ENCODE measurements at places on chromosomes 12 and 14.

DNA sequence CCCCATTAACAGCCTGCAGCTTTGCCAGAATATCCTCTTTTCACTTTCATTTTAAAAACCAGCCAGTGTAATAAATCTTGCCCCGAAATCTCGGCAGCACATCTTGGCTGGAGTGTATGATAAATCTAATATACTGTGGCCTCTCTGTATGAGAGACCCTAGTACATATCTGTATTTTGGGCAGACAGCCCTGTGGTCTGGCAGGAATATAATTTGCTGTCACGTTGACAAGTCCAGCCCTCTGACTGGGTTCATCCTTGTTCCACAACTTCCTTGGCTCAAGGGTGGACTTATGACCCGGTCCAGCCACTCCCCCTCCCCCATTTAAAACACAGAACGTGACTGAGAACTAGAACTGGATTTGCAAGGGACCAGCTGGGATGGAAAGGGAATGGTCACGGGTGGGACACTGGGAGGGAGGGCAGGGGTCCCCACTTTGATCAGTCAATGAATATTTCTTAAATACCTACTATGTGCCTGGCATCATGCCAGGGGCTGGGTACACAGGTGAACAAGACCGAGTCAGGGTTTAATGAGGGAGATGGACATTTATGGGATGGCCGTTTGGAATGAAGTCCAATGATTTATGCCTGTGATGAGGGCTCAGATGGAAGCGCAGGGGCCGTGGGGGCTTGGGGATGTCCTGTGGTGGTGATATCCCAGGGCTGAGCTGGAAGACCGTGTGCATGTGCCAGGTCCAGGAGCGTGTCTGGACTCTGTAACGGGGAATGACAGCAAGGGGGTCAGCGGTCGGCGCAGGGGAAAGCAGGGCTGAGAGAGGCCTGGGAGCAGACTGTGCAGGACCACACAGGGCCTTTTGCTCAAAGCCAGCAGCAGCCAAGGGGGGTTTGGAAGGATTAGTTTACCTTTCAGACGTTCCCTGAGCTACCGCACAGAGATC, 190.5 kb downstream of the PHETA1 start:
- peak; percentile 43 for DNase-seq

DNA sequence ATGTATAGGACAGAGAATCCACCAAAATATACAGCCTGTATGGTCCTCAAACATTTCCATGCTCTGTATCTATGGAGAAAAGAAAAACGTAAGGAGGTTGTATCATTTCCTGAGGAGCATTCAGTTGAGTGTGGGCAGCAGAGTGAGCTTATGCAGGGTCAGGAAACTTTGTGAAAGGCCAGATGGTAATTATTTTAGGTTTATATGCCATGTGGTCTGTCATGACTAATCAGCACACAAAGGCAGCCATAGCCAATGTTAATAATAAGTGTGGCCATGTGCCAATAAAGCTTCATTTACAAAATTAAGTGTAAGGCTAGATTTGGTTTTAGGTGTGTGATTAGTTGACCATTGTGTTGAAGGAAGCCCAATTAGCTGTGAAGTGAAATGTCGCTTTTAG, 33.2 kb upstream of the A2M start:
- no peak for DNase-seq

- DNase-seq, result no peak
Measured at GRCh38 chr12:96861656-96862055, 45.4 kb upstream of the NEDD1 start.

DNA sequence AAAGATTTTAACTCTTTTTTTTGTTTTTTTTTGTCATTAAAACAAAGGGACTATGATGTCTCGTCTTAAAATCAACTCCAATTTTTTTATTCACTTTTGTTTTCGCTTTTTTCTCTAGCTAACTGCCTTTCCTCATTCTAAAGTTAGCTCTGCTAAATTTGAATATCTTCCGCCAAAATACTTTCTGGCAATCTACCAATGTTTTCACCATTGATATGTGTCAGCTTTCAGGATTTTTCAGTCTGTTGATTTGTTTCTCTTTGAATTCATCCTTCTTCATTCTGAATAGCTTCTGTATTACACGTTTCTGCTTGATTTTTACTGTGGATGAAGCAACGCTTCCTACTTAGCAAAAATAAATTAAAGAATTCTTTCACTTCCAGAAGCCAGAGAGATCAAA, 38.7 kb upstream of the NOVA1 start:
- DNase-seq, result no peak

- peak; percentile 23 for DNase-seq
Measured at GRCh38 chr14:74019408-74020137, 424 bp downstream of the BBOF1 start.

DNA sequence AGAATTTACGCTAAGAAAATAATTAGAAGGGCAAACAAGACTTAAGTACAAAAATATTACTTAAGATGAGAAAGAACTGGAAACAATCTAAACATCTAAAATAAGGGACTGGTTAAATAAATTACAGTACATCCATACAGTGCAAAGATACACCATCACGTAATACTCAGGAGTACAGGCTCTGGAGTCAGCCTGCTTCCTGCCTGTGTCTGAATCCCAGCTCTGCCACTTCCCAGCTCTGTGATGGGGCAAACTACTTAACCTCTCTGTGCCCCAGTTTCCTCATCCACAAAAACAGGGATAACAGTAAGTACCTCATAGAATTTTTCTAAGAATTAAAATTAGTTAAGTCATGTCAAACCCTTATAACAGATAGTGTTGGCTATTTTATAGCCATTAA, 36.0 kb downstream of the PPTC7 start:
- DNase-seq, result no peak

DNA sequence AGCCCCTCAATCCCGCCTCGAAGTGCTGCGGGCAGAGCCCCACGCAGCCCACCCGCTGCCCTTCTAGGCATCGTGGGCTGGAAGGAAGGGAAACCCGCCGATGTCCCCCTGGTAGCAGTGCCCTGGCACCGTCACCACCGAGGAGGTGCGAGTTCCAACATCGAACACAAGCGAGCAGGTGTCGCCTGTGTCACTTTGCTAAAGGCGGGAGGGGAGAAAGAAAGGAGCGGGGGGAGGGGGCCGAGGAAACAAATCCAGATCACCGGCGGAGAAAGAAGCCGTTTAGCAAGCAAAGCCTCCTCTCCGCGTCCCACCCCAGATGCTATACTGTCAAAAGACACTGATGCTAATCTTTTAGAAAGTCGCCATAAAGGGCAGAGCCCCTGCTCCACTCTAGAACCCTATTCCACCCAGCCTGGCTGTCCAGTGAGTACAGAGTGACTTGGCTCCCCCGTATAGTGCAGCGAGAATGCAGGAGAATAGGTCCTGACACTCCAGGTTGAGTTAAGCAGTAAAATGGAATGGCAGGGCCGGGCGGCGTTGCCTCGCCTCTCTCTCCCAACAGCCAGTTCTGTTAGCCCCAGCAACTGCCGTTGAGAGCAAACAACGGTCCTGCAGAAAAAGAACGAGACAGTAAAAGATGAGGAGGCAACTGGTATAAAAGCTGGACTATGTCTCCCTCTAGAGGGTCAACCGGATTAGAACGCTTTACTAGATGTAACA, 67.9 kb upstream of the USP15 start:
- DNase-seq, result peak; percentile 90

DNA sequence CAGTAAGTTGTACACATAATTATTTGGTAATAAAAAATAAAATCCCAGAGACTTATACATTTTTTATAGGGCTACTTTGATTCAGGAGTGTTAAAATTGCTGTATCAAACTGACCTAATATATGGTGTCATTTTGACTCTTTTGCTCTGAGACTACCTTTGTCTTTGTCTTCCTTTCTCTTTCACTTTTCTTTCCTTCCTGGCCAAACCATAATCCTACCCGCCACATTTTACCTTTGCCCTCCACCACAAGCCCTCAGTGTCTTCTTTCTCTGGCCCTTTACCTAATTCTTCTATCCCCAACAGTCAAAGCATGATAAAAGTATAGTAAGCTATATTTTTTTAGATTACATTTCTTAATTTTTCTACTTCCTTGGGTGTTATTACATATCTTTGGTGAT, 62.0 kb downstream of the CAND1 start:
- no peak for DNase-seq

DNA sequence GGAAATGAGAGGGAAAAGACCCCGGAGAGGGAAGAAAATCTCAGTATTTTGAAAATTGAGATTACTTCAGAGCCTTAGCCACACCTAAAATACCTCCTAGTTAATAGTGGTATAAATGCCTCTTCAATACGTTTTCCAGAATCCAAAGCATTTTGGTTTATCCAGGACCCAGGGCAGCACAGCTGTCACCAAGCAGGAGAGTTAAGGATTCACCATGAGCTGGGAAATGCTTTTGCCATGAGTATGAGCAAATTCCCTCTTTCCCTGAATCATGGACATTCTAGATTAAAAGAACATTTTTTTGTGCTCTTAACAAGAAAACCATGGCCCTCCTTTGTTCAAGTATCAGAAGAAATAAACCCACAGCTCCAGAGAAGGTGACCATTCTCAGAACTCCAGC, 21.8 kb upstream of the RTRAF start:
- no peak for DNase-seq

DNA sequence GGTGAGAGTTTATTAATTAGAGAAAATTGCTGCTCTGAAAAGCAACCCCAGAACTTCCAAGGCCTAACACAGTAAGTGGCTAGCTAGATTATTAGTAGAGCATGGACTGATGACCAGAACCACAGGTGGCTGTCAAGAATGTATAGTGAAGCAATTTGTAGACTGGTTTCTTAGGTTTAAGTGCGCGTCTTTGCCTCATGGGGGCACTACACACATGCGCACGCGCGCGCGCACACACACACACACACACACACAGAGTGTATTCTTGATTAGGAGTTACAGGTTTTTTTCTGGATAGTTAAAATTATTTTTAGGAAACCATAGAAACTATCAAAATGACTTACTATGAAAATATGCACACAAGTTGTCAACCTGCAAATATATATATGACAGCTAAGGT, 66.5 kb downstream of the BHLHE41 start:
- peak; percentile 18 for DNase-seq

DNA sequence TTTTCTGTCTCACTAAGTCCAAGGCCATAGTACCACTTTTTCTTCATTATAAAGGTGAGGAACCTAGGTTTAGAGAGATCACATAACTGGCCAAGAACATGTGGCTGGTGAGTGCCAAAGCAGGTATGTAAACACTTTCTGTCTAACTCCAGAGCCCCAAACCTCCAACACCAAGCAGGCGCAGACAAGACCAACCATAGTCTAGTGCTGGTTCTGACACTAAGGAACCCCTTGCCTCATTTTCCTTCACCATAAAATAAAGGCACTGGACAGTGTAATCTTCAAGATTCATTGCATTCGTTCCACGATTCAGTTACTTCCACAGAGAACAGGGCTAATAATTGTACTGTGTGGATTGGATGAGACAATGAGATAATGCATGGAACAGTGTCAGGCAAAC, 71.0 kb downstream of the NPAS3 start:
- DNase-seq, result no peak

GRCh38 chr12:130668286-130669204, 47.6 kb downstream of the RIMBP2 start:
- no peak for DNase-seq

- peak; percentile 77 for DNase-seq
Measured at GRCh38 chr12:124993626-124994436, at the start of gene BRI3BP. Gene BRI3BP, plus strand, starts transcription at chr12:124993645. Its CDS starts 146 bp downstream, at chr12:124993791.

DNA sequence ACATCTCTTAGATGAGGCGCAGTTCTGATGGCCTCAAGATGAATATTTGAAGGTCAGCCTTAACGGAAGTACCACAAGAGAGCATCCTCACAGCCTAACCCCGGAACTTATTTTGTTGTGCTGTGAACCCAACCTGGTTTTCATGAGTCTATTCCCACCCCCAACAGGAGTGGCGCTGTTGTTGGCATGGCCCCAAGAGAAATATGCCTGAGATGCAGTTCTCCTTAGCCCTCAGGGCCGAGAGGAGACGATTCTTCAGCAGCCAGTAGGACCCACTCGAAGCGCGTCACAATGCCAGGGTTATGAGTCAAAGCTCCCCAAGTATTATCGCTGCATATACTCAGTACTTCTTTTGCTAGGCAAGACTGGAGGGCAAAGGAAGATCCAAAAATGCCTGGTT, 24.5 kb upstream of the BCL11B start:
- no peak for DNase-seq

- DNase-seq, result no peak
Measured at GRCh38 chr12:21806255-21806654, 31.7 kb upstream of the KCNJ8 start.

DNA sequence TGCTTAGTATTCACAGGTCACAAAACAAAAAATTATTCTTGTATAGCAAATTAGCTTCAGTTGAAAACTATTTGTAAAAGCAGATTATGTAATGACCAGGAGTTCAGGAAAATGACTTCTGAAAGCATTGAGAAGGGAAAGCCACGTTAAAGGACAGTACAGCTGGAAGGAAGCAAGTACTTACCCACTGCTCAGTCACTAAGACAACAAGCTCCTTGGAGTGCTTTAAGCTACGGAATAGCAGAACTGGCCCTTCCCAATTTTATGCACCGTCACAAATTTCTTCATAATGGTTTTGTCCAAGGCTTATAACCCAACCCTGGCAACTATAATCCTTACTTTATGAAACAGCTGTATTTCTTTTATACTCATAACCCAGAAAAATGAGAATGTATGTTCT, 13.0 kb upstream of the SNAPC1 start:
- DNase-seq, result peak; percentile 31

- peak; percentile 20 for DNase-seq
Measured at GRCh38 chr14:100384819-100385813, 62.0 kb downstream of the SLC25A47 start.

DNA sequence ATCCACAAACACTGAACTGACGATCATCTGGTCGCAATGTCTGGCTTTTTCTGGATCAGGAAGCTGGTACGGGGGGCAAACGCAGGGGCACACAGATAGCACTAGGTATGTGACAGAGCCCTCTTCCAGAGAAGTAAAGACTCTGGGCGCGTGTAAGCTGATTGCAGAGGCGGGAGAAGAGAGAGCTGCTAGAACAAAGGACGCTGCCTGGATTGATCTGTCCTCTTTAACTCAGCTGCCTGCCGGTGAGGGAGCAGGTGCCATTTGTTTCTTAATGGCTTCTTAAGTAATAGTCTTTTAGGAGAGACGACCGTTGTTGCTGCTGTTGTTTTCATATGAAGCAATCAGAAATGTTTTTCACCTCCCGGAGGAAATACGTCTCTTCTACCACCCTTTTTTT, 77.3 kb downstream of the GLT1D1 start:
- no peak for DNase-seq

DNA sequence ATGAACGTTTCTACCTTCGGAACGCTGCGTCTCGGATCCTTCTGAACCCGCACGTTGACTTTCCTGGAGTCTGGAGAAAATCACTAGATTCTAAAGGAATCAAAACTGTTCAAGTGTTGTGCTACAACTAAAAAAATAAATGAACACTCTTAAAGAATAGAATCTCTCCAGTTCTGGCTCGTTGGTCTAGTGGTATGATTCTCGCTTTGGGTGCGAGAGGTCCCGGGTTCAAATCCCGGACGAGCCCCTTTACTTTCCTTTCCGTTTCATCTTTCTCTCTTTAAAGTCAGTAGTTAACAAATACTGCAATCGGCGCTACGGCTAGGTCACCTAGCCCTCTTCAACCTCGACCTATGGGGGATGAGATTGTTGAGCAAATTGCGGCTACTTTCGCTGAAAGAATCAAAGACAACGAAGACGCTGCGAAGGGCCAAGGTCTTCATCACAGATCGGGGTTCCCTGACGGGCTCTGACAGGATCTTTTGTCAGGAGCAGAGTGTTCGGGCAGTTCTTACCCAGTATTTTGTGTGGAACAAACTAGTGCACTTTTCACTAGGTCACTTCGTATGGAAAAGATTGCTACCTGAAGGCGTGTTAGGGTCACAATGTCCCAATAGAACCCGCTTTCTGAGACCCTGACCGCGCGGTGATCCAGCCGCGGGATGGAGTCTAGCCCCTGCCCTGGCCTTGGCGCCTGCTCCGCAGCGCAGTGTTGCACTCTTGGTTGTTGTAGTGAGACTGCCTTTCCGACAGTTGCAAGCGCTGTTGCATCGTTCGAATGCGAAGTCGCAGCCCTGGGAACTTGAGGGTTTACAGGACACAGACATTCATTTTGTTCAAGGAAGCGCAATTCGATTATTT, 8.4 kb downstream of the OR6S1 start:
- DNase-seq, result peak; percentile 94
